ENCODE measurements at places on chromosomes 4 and X. TPM values are rescaled to one million over a fixed set of nuclear protein-coding genes. Genes with fewer than 3 reads are reported as not detected.

RAB40A gene
- not detected for total RNA-seq

TEX13D gene
- not detected for total RNA-seq

PAGE2B gene
- not detected for total RNA-seq

TMEM131L gene
- 3.3 TPM for total RNA-seq

WAS gene
- total RNA-seq = not detected

MCF2 gene
- not detected for total RNA-seq
